ENCODE measurements at places on chromosomes 16 and 17.

GRCh38 chr16:29662729-29663015, 375 bp upstream of the SPN start:
- no peak for DNase-seq

GRCh38 chr17:82227629-82228277, 1.1 kb upstream of the SLC16A3 start:
- DNase-seq = no peak

GRCh38 chr17:40687106-40687505, 16.4 kb downstream of the KRT24 start:
- no peak for DNase-seq

DNA sequence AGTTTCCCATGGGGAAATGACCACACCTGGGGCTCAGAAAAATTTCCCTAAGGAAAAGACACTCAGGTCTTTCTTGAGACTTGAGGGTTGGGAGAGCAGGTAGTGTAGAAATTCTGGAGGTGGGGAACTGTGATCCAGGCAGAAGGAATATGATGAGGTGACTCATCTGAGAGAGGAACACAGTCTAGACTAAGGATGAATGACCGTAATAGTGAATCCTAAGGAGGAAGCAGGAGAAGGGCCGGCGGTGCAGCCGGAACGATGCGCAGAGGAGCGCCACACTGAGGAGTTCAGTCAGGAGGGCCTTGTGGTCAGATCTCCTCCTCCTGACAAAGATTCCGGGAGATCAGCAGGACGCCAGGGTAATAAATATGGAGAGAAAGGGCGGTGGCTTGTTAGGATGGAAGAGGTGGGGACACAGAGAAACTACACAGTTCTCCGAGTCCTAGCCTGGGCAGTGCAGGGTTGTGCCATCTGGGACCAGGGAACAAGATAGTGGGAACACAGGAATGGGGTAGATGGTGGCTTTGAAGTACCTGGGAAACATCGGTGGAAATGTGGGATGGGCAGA, 135.6 kb downstream of the PARN start:
- no peak for DNase-seq

- peak; percentile 55 for DNase-seq
Measured at GRCh38 chr16:29891525-29892457, 7.6 kb downstream of the SEZ6L2 start.
